Islet precursor cell (in vitro differentiated cells): ENCODE measurements at places on chromosomes 1 and 21.

DNA sequence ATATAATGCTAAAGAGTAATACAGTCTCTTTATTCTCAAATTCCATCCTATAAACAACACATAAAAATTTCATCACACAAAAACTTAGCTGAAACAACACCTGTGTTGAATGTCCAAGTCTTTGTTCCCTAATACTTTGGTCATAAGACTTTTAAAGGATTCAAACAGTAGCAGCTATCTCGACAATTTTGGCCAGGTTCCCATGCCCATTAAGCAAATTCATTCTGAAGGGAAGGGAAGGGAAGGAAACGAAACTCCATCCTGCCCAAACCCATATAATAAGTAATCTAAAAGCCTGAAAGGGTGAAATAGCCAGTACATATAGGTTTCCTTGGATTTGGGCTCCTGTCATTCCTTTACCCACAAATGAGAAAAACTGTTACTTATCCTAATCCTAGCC, 7.5 kb downstream of the IVNS1ABP start:
- DNase-seq = no peak

- DNase-seq = no peak
Observed at GRCh38 chr1:29577512-29577911, 341.2 kb downstream of the PTPRU start.

DNA sequence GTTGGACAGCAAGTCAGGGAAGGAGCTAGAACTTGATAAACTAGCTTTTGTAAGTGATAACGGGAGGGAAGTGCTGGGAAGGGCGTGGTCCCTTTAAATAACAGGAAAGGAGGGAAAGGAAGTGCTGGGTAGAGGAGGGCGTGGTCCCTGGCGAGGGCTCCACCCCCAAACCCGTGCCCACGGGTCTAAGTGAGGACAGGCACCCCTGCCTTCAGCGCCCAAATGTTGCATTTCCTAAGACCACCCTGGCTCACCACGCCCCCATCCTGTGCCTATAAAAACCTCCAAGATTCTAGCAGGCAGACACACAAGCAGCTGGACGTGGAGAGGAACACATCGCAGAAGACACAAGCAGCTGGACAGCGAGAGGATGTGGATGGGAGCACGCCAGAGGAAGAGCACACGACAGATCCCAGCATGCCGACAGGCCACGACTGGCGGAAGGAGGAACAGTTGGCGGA, 58.5 kb downstream of the PALMD start:
- no peak for DNase-seq

DNA sequence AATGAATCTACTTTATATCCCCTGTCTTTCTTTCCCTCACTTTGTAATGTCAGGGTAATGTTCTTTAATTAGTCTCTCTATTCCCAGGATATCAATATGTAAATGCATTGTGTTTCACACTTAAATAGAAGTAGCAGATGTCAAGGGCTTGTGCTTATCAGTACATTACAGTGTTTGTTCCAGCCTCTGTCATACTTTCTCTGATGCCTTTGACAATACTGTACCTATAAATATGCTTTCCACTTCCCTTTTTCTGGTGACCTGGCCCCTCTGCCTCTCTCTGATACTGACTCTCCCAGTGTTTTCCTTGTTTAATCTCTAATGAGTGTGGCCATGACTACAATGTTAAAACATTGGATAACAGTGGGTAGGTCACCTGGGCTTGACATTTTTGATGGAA, 862.0 kb upstream of the NEGR1 start:
- DNase-seq = no peak

GRCh38 chr1:219422811-219423598, 189.9 kb downstream of the ZC3H11B start:
- DNase-seq = no peak

- DNase-seq = no peak
Observed at GRCh38 chr1:241844593-241844992, 3.4 kb upstream of the EXO1 start.

DNA sequence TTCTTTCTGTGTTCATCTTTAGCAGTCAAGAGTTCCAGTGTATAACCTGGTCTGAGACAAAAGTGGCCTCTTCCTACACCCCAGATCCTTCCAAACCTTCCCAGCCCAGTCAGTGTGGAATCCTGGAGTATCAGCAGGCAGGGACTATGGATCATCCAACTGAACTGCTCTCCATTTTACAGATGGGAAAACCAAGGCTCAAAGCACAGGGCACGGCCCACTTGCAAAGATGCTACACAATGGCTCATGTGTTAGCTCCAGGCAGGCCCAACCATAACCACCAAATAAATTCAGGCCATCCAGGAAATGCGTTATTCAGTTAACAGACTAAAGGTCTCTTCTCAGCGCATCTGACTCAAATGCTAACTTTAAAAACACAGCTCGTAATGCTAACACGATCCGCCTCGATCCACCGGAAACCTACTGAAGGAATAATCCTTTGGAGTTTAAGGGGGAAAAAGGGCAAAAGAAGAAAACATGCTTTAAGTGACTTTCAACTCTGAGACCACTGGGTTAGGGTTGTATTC, 7.1 kb downstream of the GLIS1 start:
- no peak for DNase-seq
